Stimulated activated CD8-positive, alpha-beta memory T cell treated with anti-CD3 and anti-CD28 coated beads, Interleukin-12 subunit alpha, Interleukin-12 subunit beta, amount 100 ng/mL, for 4 hours (primary cell): ENCODE measurements at places on chromosomes 4 and X.

DNA sequence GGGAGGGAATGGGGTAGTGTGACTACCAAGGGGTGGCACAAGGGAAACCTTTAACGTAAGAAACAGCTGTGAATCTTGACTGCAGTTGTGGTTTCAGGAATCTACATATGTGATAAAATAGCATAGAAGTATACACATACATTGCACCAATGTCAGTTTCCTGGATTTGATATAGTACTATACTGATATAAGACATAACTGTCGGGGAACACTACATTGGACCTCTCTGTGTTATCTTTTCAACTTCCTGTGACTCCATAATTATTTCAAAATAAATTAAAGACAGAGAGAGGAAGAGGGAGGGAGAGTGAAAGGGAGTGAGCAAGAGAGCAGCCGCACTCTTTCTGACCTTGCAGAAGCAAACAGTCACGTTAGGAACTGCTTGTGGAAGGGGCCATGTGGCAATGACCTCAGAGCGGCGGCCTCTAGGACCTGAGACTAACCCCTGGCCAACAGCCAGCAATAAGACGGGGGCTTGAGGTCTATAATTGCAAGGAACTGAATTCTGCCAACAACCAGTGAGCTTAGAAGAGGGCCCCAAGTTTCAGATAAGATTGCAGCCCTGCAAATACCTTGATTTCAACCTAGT, 47.4 kb downstream of the NALF2 start:
- no peak for DNase-seq

DNA sequence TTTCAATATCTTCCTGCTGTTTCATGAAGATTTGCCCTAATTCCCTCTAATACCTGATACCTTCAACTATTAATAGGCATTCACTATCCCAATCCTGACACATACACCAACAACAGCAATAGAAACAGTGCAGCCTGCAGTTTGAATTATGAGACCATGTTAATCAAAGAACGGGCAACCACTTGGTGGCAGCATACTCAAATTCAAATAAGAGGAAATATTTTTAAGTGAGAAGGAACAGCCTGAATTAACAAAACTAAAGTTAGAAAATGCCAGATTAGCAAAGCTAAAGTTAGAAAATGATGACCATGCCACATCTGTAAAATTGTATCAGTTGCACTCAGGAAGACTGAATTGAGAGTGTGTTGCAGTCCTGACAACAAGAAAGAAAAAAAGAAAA, 204.9 kb downstream of the SMARCA1 start:
- no peak for DNase-seq

DNA sequence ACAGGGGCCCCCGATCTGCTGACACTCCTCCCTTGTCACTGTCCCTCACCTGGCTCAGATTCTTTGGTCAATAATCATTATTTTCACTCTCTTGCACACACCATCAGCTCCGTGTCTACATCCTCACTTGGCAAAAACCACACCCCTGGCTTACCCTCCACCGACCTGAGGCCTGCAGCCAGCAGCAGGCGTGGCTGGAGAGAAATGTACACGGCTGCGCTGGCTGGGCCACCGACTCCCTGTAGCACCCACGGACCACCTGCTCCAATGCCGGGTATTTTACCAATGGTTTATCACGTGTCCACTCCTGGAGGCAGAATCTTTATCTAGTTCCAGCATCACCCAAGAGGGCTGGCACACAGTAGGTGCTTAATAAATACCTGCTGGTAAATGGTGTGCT, 98.4 kb downstream of the WFS1 start:
- no peak for DNase-seq

- DNase-seq, result no peak
Observed at GRCh38 chr4:103996064-103996463, 276.3 kb upstream of the TACR3 start.

DNA sequence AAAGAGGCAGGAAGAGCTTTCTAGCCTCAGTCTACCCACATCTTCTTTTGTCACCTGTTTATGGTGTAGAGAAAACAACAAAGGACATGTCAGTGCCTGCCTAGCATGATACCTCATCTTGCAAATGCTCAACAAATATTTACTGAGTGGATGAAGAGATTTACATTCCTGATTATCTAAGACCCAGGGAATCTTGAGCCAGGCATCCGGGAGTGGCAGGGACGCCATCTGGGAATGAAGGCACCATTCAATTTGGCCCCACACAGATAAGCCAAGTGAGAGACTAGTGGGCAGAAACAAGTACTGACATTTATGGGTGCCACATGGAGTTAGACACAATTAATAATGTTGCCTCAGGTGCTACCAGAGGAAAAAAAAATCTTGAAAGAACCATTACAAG, 36.8 kb upstream of the CASK start:
- DNase-seq, result no peak

DNA sequence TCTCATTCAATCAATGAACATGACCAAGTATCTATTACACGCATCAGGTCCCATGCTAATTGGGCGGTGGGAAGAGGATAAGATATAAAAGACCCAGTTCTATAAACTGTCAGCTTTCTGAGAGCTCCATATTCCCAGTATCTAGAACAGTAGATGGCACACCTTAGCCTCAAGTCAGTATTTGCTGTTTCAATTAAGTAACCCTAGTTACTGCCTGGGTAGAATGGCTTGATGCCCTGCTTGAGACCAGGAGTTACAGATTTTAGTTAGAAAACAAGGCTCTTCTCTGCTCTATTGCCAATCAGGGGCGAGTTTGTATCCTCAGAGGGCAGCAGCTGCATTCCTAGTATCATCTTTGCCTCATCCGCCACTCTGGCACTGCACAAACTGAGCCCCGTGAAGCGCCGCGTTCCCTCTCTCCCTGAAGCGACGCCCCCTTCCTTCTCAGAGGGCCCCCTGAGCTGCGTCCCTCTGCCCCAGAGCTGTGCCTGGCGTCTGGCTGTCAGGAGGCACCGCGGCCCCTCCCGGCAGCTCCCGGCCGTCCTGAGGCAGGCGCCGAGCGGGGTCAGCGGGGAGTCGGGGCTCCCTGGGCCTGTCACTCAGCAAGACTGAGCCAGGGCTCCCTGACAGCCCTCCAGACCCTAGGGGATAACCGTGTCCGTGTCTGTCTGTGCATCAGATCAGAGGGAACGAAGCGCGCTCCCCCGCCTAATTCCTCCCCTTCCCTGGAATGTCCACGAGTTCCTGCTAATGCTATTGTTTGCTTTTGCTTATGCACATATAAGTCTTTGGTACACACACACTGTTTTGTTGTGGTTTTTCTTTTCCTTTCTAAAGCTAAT, 212.4 kb upstream of the TTC29 start:
- DNase-seq, result no peak

DNA sequence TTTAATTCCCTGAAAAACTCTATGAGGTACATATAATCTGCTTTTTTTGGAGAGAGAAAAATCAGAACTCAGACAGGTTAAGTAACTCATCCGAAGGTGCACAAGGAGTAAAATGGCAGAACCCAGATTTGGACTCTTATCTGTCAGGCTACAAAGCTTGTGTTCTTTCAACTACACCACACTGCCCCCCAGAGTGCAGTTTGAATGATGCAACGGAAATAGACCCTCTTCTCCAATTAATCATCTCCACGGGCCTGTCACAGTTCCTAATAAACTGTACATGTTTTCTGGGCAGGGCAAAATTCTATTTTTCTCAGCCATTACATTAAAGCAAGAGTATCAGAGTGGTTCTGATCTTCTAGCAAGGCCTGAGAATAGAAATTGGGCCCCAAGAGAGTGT, 35.3 kb upstream of the DCX start:
- DNase-seq, result no peak

DNA sequence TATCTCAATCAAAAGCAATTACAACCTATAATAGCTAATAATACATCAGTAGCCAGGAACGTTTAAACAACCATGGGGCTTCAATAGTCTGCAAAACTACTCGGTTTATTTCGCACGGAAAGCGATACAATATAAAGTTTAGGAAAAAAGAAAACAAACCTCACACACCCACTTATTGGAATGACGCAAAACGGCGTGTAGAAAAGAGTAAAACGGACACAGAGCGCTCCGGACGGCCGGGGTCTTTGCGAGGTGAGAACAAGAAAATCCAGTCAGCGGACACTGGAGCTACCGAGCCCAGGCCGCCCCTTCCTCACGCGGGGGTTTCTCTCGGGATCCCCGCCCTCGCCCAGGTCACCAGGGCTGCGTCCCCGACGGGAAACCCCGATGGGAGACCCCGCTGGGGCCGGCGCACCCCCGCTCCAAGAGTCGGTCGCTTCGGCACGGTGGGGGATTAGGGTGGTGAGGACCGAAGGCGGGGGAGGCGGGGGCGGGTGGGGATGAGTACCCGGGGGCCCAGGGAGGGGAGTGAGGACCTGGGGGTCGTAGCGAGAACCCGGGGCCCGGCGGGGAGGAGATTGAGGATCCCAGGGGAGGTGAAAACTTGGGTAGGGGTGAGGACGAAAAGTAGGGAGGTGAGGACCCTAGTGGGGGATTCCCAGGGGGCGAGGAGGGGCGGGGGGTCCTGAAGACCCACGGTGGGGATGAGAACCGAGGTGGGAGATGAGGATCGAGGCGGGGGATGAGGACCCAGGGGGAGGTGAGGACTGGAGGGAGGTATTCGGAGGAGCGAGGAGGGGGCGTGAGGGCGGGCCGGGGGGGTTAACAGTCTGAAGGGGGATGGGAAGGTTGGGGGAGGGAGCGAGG, 737 bp downstream of the NELFA start:
- DNase-seq, result no peak

DNA sequence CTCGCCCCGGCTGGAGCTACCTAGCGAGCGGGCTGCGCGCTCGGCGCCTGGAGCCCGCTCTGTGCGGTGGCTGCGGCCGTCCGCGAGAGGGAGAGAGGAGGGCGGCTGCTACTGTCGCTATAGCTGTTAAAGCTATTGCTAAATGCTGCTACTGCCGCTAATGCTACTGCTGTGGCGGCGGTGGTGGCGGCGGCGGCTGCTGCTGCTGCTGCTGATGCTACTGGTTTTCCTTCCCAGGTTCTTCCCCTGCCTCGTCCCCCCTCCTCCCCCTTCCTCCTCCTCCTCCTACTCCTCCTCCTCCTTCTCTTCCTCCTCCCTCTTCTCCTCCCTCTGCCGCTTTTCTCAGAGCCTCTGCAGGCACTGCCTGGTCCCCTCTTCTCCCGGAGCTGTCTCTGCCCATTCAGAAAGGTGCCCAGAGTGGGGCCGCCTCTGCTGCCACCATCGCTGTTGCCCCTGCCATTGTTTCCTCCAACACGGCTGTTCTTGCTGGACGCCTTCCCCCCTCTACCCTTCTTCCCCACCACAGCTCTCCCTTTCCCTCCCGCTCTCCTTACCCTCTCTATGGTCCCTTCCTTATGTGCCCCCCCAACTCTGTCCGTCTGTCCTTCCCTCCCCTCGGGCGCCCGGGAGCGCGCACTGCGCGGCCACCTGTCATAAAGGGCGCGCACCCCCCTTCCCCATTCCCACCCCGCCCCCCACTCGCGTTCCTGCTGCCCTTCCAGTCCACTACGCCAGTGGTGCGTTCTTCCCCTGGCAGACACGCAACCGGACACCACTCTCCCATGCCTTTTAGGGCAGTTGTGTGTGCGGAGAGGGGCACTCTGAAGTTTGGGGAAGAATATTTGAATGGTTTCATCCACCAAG, at the start of gene NEXMIF:
Gene NEXMIF, minus strand, starts transcription at position 228 of the 864 bp plus-strand sequence.
- DNase-seq, result no peak

DNA sequence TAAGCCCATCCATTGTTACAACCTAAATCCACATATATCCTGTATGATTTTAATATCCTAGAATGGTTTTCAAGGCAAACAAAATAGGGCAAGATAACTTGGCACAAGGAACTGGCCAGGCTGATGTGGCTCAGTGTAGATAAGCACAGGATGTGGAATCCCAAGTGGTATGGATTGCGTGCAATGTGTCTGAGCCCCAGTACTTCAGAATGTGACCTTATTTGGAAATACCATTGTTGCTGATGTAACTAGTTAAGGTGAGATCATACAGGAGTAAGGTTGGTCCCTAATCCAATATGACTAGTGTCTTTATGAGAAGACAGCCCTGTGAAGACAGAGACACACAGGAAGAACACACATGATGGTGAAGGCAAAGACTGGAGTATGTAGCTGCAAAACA, 72.4 kb downstream of the IL21 start:
- DNase-seq, result no peak

GRCh38 chr4:189765301-189765700, 175.4 kb upstream of the FRG1 start:
- DNase-seq, result no peak

- no peak for DNase-seq
Observed at GRCh38 chr4:102808009-102808408, 19.3 kb downstream of the UBE2D3 start.

DNA sequence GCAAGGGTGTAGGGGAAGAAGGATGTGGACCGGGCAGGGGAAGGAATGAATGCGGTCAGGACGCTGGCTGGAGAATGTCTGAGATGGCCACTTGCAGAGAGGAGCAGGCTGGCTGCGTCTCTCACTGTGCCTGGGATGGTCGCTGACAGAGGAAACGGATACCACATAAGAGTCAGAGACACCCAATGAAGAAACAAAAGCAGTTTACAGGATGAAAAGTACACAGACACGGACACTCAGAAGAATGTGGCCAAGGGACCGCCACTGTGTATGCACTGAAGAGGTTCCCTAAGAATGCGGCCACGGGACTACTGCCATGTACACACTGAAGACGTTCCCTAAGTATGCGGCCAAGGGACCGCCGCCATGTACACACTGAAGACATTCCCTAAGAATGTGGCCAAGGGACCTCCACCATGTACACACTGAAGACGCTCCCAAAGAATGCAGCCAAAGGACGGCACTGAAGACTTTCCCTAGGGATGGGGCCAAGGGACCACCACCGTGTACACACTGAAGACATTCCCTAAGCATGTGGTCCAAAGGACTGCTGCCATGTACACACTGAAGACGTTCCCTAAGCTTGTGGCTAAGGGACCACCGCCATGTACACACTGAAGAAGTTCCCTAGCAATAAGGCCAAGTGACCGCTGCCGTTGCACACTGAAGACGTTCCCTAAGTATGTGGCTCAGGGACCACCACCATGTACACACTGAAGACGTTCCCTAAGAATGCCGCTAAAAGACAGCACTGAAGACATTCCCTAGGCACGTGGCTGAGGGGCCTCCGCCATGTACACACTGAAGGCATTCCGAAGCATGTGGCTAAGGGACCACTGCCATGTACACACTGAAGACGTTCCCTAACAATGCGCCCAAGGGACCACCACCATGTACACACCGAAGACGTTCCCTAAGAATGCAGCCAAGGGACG, 32.2 kb downstream of the DHRSX start:
- DNase-seq, result no peak

DNA sequence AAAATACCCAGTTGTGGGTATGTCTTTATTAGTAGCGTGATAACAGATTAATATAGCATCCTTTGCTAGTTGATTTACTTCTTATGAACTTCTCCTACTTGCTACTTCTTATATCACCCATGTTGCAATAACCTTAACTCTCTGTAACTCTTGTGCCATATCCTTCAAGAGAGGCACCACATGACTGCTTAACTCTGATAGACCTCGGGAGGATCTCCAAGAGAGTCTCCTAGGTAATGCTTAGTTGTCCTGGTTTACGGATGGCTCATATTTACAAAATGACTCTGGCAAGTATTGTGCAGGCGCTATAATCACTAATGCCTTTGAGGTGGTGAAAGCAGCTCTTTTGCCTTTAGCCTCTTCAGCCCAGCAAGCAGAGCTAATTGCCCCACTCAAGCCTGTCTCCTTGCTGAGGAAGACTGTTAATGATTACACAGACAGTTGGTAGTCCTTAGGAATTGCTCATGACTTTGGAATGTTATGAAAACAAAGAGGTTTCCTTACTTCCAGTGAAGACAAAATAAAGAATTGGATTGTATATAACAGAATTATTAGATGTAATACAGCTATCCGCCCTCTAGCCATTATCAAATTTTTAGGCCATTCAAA, 1305.8 kb downstream of the PCDH7 start:
- DNase-seq, result no peak

GRCh38 chr4:54495091-54495490, 162.7 kb upstream of the KIT start:
- no peak for DNase-seq
